Stimulated activated CD8-positive, alpha-beta memory T cell treated with anti-CD3 and anti-CD28 coated beads, Interleukin-12 subunit alpha, Interleukin-12 subunit beta, amount 100 ng/mL, for 4 hours (primary cell): ENCODE measurements at places on chromosomes 16 and 17.

- DNase-seq = no peak
Measured at GRCh38 chr16:27359051-27359450, 42.9 kb upstream of the IL21R start.

- DNase-seq = no peak
Measured at GRCh38 chr16:30876867-30877266, 17.0 kb downstream of the BCL7C start.

DNA sequence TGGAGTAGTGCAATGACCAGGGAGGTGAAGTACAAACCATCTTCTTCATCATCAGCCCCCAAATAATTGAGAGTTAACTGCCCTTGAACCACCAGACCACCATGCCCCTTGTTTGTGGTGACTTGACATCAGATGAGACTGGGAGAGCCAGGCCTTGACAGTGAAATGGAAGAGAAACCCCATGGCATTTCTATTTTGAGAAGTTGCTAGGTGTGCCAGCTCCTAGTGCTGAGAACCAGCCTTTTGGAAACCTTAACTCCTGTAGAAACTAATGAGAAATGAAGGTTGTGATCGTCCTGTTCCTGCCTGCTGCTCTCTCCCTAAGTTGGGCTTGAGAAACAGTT lies 2.8 kb downstream of the TMEM94 start:
- no peak for DNase-seq

- no peak for DNase-seq
Measured at GRCh38 chr17:16915752-16916556, 56.0 kb downstream of the TNFRSF13B start.

GRCh38 chr17:49146620-49147306 lies 14.2 kb downstream of the B4GALNT2 start:
- DNase-seq = no peak

GRCh38 chr16:80710918-80711317 lies 93.5 kb downstream of the CDYL2 start:
- DNase-seq = no peak

DNA sequence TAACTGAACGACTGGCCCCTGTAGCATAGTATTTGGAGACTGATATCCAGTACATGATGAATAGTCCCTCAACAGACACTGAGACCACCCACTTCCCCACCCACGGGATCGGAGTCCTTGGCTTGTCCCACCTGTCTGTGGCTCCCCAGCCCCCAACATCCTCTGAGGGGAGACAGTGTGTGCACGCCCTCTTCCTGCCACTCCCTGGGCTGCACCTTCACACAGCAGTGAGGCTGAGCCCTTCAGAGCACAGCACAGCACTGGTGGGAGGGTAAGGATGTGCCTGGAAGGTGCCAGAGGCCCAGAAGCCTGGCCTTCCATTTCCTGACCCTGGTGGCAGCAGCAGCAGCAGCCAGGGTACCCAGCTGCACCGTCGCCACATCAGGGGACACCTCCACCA lies 11.0 kb downstream of the DNASE1 start:
- DNase-seq = no peak

DNA sequence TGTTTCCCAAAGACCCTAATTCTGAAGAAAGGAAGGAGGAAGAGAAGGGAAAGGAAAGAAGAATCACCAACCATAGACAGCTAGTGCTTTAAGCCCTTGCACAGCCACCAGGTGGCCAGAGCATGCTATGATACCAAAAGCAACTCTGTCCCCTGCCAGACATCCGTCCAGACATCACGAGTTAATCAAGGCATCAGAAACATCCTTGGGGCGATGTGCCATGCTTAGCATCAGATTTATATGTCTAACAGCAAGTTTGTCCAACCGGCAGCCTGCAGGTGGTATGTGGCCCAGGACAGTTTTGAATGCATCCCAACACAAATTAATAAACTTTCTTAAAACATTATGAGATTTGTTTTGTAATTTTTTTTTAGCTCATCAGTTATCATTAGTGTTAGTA lies 2.9 kb upstream of the CRYBA1 start:
- no peak for DNase-seq

- no peak for DNase-seq
Measured at GRCh38 chr16:66609139-66609510, 4.6 kb downstream of the CMTM3 start.

DNA sequence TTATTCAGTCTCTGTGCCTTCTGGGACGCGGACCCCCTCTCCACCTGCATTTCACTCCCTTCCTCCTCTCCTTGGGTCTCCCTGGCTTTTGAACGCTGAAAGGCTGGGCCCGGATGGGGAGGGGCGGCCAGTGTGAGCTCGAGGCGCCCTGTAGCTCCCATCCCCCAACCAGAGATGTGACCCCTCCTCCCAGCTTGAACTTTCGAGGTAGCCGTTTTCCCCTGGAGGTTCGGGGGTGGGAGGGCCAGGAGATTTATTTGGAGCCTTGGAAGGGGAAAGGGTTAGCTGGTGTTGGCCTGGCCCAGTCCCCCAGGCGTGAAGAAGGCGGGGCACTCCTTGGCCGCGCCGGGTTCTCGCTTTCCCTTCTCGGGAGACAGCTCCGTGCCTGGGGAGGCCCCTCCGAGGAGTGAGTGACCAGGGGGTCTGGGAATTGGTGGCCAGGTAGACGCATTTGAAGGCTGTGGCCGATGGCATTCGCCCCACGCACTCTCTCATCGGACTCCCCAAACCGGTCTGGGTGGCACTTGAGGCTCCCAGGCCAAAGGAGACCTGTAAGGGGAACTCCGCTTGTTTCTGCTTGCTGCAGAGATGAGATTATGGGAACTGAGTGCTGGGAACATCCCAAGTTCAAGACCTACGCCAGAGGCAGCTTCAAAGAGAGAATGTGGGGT lies 942 bp downstream of the LDAF1 start:
- DNase-seq = no peak

DNA sequence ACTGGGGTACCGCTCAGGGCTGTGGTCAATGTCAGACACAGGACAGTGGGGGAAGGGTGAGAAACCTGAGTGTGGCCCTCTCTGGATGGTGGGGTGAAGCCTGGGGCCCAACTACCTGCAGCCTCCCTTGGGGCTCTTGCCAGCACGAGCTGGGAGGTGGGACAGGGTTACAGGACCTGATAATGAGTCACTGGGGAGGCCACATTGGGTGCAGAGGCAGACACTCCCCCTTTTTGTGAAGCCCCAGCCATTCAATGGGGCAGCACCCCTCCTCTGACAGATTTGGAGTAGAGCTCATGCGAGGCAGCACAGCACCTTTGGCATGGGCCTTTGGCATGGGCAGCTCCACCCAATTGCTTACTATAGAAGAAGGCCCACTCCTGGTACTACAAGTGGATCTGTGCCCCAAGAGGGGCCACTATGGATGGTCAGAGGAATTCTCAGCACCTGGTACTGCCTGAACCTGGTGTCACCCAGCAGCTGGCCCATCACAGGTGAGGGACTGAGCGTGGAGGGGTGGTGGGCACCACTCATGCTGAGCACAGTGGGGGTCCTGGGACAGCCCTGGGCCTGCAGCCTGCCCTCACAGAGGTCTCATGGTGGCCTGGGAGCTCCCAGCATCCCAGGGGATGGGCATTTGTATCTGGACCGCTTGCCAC lies 45.2 kb upstream of the SMPD3 start:
- no peak for DNase-seq

DNA sequence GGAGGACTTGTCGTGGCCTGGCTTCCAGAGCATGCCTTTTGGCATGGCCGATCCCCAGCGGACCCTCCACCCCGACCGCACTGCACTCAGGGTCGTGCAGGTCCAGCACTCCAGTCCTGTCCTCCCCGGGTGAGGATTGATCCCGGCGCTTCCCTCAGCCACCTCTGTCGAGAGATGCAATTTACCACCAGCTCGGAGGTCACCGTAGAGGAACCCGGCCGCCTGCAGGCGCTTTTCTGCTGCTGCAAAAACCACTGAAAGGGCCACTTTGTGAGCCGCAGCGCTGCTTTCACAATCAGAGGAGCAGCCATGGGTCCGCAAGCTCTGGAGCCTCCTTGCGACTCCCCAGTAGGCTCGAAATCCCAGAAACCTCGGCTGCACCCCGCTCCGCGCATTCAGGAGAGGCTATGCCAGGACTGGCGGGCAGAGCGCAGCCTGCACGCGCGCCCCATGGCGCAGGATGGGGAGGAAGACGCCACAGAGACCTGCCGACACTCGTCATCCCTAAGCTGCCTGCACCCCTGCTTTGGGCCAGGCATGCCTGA lies 134.2 kb downstream of the HS3ST2 start:
- no peak for DNase-seq

GRCh38 chr17:35560703-35561102 lies at the start of gene SLFN14:
TSS of gene SLFN14 (minus strand) at chr17:35560819. CDS start at chr17:35558062, 2,757 bp downstream.
- DNase-seq = no peak

- no peak for DNase-seq
Measured at GRCh38 chr16:85840395-85840794, 40.9 kb downstream of the COX4I1 start.

DNA sequence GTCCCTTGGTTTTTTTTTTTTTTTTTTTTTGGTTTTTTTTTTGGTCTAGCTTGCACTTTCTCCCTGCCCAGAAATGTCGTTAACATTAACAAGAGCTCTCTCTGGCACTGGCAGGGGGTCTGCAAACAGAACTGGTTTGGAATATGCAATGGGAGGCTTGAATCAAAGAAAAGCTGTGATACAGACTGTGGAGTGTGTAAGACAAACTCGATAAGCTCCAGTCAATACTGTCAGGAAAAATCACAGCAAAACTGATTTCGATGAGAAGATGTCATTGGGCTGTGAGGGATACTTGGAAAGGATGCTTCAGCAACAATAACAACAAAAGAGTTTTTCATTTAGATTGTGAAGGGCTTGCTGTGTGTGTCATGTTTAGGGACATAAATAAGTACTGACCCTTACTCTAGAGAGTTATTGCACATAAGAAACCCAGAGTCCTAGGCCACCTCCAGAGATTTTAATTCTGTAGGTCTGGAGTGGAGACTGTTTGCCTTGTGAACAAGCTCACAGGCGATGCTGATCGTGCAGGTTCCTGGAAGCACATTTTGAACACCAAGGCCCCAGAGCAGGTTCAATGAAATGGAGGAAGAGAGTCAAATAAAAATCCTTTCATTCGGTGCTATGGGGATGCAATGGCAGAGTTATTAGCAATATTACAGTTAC lies 470.7 kb upstream of the RBFOX1 start:
- DNase-seq = no peak

DNA sequence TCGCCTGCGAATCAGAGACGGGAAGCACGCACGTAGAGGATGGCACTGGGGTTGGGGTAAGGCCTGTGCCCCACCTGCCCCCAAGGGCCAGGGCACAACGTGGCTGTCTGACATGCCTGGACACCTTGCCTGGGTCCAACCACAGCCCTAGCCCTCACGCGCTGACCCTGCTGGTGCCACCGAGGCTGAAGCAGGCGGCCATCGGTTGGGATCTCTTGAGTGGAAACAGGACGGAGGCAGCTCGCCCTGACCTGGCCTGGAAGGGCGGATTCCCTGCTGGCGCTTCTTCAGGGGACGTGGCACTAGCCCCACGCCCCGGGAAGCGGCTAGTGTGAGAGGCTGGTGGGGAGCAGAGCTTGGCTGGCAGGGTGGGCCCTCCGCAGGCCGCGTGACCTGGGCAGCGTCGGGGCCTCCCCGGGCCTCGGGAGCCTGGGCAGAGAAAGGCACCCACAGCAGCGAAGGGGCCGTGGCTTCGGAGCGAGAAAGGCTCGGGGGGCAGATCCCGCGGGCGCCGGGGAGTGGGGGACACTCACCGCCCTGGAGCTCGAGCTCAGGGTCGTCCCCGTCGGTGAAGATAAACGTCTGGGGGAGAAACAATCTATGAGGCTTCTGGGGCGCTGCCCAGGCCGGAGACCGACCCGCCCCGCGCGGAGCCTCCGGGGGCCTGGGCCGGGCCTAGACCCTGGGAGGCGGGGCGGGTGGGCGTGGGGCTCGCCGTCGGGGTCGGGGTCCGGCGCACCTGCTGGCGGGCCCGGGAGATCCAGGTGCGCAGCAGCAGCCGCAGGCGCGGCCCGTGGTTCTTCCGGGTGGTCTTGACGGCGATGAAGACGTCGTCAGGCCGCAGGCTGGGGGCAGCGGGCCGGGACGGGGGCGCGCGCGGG lies 610 bp downstream of the RFNG start:
- DNase-seq = no peak

DNA sequence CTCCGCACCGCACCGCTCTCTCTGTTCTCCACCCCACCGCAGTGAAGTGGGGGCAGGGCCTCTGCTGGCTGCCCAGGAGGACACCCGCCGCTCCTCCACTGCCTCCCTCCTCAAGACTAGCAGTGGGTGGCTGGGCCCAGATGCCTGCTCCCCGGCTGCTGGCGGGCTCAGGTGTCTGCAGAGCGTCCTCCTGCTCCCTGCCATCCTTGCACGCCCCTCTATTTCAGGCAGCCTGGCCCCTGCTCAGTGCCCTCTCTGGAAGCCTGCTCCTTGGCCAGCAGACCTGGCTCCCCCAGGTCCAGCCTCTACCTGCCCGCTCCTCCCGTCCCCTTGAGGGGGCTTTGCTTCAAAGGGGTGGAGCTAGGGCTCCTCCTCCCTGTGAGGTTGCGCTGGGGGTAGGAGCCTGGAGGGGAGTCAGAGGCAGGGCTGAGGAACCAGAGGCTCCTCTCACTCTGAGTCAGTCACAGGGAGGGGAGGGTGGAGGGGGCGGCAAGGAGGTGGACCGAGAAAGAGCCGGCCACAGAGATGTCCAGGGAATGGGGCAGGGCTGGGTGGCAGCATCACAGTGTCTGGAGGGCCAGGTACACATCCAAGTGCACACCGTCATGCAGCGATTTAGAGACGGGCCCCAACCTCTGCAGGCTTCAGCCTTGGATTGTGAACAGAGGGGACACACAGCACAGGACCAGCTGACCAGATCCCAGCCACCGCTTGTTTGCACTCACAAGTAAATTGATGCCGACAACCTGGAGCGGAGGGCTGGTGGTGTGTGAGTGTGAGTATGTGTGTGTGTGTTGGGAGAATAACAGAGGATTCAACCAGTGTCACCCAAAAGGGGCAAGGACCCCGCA lies 9.8 kb upstream of the TMEM92 start:
- no peak for DNase-seq

DNA sequence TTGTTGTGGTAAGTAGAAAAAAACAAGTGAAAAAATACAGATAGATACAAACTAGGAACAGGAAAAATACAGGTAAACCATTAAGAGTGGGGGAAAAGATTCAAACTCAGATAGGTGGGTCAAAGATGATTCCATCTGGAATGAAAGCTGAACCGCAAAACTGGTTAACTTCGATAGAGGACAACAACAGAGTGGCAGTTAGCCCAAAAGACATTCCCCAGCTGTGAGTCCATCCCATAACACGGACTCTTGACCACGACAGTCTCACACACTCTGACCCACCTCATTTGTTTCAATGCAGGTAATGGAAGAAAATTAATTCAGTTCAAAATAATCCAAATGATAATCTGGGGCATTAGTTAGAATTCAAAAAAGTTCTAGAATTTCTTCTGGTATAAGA lies 13.5 kb downstream of the ELAC2 start:
- DNase-seq = no peak

DNA sequence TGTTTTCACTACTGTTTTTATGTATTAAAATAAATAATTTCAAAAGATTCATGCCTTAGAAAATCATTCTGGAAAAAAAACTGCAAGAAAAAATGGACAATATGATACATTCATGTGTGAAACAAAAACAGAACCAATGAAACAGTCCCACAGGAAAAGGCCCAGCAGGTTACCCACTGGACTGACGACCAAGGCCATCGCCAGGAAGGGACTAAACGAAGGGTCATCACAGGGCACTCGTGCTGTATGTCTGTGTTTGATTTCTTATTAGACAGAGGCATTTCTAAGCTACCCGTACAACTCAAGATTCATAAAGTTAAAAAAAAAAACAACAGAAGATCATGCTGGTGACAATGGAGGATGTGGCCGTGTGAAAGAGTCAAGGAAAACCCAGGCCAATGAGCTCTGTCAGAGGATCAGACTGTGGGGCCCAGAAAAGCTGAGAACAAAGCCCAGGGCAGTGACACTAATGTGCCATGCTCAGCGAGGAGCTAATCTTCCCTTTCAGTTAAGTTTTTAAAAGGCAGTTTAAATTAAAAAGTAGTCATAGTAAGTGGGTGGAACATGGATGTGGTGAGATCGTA lies 31.8 kb downstream of the NSMCE1 start:
- no peak for DNase-seq
